ENCODE measurements at places on chromosomes 3 and 15.

DNA sequence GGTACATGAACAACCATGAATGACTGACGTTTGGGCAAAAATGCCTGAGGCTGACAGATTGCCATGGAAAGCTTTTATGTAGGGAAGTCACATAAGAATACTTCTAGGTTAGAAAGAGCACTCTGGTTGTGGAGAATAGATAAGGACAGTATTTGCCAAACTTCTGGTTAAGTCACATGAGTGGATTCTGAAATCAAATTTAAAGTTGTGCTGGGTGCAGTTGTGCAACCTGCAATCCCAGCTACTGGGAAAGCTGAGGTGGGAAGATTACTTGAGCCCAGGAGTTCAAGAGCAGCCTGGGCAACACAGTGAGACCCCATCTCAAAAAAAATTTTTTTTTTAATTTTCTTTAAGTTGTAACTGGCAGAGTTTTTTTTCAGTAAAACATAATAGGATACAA is 7.2 kb upstream of the ZNF148 start:
- DNase-seq = no peak

DNA sequence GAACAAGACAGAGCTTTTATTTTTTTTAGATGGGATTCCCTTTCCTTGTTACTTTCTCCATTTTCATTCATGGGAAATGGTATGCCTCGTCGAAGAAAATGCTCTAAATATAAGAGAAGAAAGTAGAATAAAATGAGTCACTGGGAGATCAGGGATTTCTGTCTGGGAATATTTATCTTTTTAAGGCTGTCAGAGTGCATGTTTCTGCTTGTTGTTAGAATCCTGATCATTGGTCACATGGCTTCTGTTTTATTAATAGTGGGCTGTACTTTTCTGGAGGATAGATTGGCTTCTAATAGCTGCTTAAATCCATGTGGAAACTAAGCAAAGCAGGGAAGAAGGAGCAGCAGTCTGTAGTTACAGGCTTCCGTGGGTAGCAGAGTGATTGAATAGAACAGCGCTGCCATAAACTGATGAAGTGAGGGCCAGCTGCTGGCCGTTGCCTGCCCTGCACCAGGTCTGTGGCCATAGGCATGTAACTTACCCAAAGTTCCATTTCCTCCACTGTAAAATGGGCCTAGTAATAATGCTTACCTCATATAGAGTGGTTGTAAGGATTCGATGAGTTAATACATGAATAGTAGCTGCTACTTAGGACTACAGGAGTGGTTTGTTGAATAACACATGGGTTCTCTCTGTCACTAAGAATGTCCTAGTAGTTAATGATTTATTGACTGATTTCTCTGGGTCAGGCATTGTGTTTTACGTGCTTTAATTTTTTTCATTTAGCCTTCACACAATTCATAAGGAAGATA is 289.9 kb downstream of the SATB1 start:
- DNase-seq = peak; percentile 44

GRCh38 chr15:48285329-48286214 is 45.7 kb upstream of the DUT start:
- DNase-seq = peak; percentile 87

- peak; percentile 65 for DNase-seq
Measured at GRCh38 chr3:98966434-98966833, 64.9 kb upstream of the DCBLD2 start.

- DNase-seq = peak; percentile 45
Measured at GRCh38 chr3:117736846-117737245, 1027.3 kb downstream of the TUSC7 start.

- DNase-seq = no peak
Measured at GRCh38 chr15:79028411-79028964, 62.1 kb downstream of the RASGRF1 start.

GRCh38 chr3:184230603-184231528 is 1.5 kb downstream of the VWA5B2 start:
- no peak for DNase-seq

DNA sequence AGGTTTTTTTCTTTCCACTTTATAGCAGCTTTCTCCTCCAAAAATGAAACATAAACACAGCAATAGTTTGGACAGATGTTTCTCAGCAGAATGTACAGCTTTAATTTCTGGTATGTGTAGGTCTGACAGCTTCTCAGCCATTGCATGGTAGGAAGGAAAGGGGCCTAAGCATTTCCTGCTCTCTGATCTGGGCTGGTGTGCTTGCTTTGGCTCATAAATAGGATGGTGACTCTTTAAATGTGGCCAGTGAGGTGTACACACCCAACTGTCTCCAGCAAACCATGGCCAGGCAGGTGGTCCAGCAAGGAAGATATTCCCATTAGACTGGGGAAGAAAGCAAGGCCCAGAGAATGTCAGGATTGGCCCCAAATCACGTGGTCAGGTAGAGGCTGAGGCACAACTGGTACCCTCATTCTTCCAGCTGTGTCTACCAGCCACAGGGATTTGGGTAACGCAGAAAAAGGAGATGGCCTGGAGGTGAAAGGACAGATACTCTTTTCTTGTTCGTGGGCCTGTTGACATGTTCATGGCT is 52.1 kb downstream of the ITGA11 start:
- no peak for DNase-seq

DNA sequence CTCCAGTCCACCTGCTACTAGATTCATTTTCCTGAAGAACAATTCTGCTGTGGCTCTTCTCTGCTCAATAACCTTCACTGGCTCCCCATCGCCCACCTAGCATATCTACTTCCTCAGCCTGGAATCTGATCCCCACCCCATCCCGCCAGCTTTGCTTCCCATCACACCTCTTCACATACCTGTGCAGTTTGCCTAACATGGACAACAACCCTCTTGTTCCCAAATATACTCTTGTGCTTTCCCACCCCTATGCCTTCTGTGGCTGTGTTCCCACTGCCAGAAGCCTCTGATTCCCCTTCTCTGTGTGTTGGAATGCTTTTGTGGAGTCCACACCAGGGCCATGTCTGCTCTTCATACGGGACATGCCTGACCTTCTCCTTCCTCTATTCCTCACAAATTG is 29.5 kb downstream of the CMTM7 start:
- DNase-seq = no peak
